ENCODE measurements at places on chromosomes 16 and 17. TPM values are rescaled to one million over a fixed set of nuclear protein-coding genes. Genes with fewer than 3 reads are reported as not detected.
A peak's percentile ranks its signal among the peaks of the same experiment; 100 is the strongest.

The GPRC5B gene
- total RNA-seq = 4.4 TPM

The TXNDC17 gene
- total RNA-seq = 189 TPM

The HNF1B gene
- total RNA-seq = 5.8 TPM

The KRT39 gene
- not detected for total RNA-seq

The FBXW10 gene
- not detected for total RNA-seq

The FGF11 gene
- total RNA-seq = not detected

The WSB1 gene
- 35.4 TPM for total RNA-seq

The NPIPB13 gene
- total RNA-seq = 2.1 TPM

The HSD3B7 gene
- total RNA-seq = 219 TPM

The DNASE1L2 gene
- total RNA-seq = 0.31 TPM

DNA sequence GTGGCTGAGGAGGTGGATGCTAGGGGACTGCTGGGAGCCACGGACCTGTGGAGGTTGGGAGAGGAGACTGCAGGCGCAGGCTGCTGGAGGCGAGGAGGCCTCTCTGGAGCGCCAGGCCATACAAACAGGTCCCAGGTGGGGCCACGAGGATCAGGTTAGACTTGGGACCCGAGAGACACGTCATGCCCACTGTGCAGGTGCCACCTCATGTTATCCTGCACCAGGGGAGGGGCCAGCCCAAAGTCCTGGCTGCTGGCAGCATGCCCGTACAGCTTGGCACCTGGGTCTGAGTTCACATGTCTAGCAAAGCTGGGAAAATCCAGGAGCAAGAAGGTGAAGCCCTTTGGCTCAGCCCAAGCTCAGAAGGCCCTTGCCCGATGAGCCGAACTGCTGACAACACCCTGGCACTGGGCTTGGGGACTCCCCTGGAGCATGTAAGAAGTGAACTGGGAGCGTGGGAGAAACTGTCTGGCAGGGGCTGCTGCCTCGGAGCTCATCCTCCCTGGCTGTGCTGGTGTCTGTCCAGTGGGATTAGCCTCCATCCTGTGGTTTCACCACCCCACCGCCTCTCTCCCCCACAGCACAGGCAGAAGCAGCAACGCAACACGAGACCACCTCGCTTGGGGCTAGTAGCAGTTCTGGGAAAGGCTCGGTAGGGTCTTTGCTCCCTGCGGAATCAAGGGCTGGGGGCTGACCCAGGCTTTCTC is 5.3 kb downstream of the ARHGDIA start:
- DNase-seq = peak; percentile 98

GRCh38 chr17:37133136-37133535 is 184.4 kb downstream of the AATF start:
- DNase-seq = no peak

GRCh38 chr16:86158688-86159360 is 259.9 kb downstream of the IRF8 start:
- no peak for DNase-seq

DNA sequence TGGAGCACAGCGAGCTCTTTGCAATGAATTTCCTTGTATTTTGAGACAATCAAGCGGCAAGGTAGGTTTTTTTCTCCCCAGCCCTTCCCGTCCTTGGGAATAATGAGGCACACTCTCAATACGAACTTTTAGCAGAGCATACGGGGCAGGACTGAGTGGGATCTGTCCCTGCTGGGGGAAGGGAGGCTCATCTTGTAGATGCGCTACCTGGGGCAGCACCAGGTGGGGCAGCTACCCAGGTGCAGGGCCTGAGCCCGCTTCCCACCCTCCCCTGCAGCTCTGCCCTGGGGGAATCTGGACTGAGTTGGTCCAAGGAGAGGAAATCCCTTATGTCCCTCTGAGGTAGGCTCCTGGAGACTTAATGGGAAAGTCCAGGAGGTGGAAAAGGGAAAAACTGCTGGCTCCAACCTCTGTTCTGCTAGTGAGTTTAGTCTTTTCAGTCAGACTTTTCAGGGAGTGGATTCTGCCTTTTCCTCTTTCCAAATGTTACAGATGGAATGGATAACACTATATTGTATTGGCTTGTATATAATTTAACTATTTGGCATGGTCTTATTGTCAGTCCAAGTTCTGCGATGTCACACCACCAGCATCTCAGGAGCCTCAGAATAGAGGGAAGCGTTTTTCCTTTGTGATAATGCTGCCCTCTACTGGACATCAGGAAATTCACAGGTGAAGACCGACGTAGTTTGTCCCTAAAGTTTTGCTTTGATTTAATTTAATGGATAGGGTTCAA is 9.6 kb upstream of the CES1 start:
- DNase-seq = no peak

DNA sequence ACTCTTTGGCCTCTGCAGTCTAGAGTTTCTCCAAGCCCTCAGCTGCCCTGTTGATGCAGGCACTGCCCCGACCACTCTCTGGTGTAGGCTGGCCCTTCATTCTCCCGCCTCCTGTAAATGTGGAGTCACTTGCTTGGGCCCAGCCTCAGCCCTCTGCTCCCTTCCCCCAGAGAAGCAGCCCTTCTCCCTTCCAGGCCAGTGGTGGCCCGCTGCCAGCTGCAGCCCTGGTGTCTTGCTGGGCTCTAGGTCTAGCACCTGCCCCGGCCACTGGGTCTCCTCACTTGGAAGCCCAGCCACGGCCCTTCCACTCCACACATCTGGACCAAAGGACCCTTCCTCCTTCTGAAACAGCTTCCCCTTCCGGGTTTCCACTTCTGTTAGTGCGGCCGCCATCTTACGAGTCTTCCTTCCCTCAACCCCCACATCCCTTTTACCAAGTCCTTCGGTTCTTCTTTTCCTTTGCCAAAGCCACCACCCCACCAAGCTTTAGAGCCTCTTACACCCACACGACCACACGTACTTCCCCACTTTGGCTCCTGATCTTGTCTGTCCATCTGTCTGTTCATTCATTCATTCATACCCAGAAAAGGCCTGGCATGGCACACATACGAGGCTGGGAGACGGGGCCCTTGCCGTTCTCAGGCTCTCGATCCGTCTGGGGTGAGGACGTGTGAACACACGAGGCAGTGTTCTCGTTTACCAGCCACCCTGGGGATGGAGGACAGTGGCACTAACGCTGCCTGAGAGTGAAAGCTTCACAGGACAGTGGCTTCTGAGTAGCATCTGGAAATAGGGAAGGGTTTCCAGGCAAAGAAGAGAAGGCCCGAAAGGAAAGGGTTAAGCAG is 68.0 kb downstream of the ABR start:
- no peak for DNase-seq

GRCh38 chr17:17107281-17107680 is 65.0 kb downstream of the MPRIP start:
- no peak for DNase-seq

GRCh38 chr16:11639925-11640899 is 28.0 kb upstream of the SNN start:
- peak; percentile 78 for DNase-seq

DNA sequence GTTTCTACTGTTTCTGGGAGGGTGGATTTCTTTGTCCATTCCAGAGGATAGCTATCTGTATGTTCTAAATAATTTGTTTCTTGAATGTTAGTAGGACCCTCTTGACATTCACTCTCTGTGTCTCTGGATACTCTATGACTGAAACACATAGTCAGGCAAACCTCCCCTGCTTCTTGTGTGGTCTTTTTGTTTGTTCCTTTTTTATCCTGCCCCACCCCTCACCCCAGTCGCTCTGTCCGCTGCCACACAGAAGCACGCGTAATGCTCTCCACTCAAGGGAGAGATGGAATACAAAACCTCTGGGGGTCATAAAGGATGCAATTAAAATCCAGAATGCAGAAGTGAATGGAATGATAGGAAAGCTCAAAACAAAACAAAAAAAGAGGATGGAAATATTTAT is 253.1 kb downstream of the RBFOX1 start:
- no peak for DNase-seq

GRCh38 chr16:64717871-64718270 is 404.0 kb downstream of the CDH11 start:
- no peak for DNase-seq

GRCh38 chr16:83393196-83393981 is 414.4 kb upstream of the HSBP1 start:
- DNase-seq = no peak

DNA sequence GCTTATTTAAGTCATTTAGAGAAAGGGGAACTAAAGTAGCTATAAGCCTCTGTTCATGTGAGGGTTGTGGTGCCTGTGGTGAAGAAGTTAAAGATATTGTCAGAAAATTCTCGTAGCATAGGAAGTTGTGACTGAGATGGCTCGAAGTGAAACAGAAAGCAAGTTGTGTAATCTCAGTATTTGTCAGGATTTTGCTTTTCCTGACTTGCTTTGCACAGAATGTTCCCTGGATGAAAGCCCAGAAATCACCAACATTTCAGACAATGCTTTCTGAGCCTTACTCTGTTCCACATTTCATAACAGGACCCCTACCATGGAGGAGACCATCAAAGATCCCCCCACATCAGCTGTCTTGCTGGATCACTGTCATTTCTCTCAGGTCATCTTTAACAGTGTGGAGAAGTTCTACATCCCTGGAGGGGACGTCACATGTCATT is 10.6 kb downstream of the CALCOCO2 start:
- DNase-seq = no peak

- DNase-seq = no peak
These were observed at the start of gene CCL3 for GRCh38 chr17:36089888-36090836. Gene CCL3 (minus strand): TSS chr17:36090143. CDS start chr17:36090058, 85 bp downstream.

- no peak for DNase-seq
These were observed 10.2 kb downstream of the MMD start for GRCh38 chr17:55411463-55411855.

DNA sequence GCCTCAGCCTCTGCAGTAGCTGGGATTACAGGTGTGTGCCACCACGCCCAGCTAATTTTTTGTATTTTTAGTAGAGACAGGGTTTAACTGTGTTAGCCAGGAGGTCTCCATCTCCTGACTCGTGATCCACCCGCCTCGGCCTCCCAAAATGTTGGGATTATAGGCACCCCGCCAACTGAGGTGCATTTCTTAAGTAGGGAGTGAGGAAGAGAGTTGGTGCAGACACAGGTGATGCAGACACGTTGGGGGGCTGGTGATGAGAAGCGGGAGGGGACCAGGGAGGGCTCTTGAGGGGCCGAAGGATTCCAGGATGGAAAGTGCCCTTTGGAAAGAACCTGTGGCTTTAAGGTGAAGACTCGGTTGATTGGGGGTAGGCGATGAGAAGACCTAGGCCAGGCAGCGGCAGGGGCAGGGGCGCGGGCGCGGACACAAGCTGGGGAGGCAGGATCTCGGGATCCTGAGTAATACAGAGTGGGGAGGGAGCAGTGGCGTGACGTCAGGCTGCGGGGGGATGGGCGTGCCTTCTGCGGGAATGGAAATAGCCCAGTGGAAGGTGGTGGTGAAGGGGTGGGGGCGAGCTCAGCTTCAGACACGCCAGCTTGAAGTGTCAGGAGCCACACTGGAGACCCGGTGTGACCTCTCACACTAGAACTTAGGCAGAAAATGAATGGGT is 2.5 kb upstream of the ATP6V0C start:
- DNase-seq = peak; percentile 60

DNA sequence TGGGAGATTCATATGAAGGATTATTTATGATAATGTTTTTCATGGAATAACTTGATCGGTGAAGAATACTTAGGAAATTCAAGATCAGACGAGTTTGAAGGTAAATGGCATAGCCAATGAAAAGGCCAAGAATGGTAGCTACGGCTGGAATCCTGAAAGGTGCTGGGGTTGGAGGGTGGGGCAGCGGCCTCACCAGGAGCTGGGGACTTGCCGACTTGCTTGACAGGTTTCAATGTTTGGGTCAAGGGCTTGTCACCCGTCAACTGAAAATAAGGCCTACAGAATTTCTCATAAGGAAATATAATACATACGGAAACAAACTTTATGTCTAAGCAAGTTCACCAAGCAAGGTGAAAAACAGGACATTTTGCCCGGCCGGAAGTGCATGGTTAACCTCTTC is 9.9 kb downstream of the CRYM start:
- DNase-seq = no peak

DNA sequence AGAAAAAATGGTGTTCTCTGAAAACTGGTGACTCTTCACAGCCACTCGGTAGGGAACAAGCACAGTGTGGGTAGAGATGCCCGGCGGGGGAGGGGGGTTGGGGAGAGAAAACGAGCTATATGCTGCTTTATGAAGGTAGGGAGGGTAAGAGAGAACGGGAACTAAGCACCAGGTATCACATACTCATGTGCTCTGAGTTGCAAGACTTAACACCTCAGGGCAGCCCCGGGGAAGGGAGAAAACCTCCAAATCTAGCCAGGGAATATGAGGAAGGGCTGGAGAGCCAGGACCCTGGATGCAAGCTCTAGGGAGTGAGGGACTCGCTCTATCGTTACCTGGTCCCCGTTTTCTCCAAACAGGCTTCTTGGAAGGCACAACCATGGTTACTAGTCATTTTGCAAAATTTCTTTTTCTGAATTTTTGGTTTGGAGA is 35.3 kb downstream of the HIC1 start:
- DNase-seq = no peak

DNA sequence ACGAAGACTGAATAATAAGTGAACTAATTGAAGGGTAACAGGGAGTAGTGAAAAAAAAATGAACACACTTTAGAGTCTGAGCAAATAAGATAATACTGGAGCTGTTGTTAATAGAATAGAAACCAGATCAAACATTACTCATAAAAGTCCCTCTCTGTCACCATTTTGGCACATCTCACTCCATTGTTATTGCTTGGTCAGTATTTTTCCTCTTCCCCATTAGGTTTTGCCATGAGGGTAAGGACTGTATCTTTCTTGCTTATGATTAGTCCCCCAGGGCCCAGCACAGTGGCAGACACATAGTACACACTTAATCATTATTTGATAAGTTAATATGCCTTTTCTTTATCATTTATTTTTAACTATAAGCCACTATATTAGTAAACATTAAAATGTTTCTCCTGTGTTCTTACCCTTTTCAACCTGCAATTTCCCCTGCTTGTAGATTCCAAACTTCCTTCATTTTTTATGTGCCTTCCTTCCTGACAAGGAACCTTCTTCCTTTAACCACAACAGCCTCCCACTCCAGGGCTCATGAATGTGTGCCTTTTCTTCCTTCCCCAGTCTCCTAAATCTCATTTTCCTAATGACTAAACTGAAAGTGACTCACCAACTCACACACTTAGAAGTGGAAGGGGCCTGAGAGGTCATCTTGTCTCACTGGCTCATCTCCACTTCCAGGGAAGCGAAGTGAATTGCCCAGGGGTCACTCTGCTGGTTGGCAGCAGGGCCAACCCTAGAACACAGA is 88.2 kb upstream of the HAS3 start:
- DNase-seq = no peak

DNA sequence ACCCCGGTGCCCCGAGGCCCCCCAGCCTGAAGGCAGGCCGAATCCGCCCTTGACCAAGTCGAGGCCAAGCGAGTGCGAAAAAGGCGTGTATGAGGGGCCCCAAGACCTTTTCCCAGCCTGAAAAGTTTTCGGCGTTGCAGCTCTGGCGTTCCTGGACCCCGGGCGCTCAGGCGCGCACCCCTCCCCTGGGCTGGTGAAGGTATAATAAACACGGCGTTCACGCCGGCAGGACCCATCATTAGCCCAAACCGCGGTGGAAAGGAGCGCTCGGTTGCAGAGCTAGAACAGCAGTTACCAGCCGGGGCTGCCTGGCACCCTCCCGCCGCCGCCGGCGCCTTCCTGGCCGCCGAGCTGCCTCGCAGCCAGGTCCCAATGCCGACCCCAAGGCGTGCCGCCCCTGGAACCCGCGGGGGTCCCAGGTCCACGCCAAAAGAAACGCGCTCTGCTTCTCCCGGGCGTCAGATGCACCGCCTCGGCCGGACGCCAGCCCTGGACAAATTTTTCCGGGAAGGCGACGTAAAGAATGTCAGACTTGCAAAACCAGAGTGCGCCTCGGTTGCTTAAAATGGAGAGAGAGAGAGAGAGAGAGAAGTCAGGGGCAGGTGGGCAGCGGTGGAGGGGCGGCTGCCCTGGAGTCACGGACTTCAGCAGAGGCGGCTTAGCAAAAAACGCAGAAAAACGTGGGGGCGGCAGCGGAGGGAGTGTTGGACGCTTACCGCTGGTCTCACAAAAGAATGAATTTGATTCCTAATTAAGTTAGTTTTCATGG is 11.5 kb upstream of the FOXF1 start:
- no peak for DNase-seq

Measured in right lobe of liver (tissue), 6 donors.